CD4-positive, alpha-beta T cell treated with Interleukin-4 for 4 hours (primary cell): ENCODE measurements at places on chromosomes 11 and 22.

DNA sequence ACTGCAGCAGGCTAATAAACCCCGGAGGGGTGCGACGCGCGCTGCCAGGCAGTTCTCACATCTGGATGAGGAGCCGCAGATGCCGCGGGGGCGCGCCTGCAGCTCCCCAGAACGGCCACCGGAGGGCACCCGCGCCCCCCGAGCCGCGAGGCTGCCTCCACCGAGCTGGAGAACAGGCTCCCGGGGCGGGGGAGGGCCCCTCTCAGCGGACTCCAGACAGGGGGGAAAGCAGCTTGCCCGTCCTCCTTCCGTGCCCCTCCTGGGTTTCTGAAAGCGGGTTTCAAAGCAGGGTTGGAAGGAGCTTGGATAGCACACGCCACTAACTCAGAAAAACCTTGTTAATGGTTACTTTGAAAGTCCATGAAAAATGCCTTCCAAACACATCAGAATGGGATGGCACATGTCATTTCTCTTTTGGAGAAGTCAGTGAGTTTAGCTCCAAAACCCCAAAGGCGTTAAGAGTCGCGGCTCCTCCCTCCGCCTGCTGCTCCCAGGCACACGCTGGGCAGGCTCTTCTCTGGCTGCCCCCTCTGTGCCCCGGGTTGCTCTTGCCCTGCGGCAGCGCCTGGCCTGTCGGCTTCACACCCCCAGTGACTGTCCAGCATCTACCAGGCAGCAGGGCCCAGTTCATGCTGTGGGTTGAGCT, 317.8 kb downstream of the NTM start:
- DNase-seq = no peak

DNA sequence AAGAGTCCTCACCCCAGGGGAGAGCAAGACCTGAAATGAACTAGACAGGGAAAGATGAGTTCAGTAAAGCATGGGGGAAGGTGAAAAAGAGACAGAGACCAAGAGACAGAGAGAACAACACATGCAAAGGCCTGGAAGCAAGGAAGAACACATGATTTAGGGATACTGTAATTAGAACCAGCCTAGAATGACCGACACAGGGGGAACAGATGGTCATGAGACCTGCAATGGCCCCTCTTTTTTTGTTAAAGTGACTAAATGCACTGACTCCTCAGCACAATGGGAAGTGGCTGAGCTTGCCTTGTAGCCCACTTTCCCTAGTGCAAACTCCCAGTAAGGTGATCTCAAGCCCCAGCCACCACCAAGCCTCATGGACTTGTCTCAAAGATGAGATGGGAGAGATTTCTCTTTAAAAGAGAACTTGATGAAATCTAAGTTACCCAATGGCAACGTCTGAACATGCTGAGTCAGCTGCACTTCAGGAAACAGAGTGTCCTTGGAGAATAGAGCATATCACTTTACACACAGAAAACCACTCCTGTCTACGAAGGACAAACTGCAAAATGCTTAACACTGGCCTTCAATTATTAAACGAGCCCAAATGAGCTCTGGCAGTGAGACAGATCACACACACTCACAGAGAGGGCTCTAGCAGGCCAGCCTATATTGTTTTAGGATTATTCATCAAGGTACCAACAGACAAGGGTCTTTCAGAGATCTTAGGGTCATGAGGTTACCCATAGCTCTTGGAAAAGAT, 91.0 kb downstream of the SERGEF start:
- DNase-seq = no peak

DNA sequence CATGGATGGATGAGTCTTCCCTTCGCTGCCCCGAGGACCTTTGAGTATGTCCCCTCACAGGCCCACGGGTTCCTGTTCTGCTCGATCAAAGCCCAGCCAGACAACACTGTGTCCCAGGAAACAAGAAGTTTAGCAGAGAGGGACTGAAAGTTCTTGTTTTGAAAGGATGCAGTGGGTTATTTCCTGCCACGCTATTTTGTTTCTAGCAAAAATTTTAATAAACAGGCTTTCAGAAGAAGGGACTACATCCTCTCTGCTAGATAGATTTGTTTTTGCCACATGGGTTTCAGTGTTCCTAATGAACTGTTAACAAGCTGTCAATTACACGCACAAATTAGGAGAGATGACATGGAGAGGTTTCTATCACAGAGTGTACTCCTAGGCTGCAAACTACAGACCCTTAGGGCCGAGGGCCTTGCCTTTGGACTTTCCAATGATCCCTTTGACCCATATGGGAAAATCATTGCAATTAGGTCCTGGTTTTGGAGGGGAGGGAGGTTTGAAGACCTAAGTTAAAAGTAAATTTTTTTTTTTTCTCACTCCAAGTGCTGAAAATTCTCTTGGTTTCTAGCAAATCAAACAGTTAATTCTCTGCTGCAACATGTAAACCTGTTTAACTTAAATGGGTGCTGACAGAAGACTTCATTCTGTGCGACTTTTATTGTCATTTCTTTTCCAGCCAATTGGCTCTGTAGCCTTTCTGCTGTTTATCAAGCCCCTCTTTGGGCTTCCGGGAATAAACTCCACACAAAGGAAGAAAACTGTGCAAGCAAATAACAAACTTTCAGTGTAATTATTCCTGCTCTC, 81.4 kb downstream of the RCN1 start:
- DNase-seq = no peak

DNA sequence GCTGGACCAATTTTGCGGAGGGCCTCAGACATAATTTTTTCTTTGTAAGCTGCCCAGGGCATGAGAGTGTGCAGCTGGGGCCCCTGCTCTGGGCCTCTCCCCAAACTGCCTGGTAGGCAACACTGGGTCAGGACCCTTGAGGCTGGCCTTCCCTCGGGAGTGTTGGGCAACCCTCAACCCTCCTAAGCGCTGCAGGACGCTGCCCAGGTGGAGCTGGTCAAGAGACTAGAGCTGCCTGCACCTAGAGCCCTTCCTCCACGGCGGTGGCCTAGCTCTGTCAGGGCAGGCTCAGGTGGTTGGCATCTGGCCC, 505 bp upstream of the TMEM132A start:
- DNase-seq = no peak

GRCh38 chr11:133697603-133698180, 147.6 kb downstream of the SPATA19 start:
- DNase-seq = no peak

- no peak for DNase-seq
These were observed 111.0 kb upstream of the LMO1 start for GRCh38 chr11:8374716-8375115.

DNA sequence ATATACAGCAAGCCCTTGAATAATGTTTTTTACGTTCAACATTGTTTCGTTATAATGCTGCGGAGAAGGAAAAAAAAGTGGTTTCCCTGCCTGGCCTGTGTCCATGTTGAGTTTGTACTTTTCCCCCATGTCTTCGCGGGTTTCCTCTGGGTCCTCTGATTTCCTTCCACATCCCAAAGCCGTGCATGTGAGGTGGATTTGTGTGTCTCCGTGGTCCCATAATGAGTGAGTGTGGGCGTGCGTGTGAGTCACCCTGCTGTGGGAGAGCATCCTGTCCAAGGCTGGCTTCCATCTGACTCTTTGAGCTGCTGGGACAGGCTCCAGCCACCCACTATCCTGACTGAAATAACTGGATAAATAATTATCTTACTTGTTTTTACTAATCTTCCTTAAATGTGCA, 29.6 kb upstream of the SNX19 start:
- DNase-seq = no peak

GRCh38 chr22:50171965-50172421, 1.5 kb downstream of the PANX2 start:
- DNase-seq = no peak

- no peak for DNase-seq
These were observed 67.8 kb downstream of the MIAT start for GRCh38 chr22:26725012-26725676.

DNA sequence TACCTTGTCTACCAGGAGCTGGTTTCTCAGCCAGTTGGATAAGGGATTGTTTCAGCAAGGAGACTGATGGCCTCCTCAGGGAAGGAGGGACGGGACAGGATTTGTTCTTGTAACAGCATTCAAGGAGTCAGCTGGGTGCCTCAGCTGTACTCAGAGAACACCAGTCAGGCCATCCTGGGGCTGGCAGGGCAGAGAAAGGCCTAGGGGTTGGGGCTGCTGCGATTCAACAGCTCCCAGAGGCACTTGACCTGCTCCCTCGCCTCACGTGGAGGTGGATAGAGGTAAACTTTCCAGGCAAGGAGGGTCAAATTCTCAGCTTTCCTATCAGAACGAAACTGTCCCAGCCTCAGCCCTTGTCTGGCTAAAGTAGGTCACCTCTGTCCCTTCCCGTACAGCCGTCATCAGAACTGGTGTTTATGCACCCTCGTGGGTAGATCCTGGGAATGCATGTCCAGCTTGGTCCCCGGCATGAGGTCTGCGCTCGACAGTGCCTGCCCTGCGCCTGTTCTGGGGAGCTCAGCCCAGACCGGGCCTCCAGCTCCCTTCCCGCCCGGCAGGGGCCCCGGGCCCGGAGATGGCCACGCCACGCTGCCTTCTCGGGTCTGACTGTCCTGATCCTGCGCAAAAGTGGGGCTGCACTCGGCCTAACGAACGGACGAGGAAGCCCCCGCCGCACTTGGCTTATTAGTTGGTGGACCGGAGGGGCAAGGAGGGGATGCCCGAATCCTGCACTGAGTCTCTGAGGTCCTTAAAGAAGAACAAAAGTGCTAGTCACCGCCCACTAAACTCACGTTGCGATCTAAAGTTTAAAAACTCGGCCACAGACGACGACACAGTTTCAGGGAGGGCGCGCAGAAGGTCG, 762 bp upstream of the CCDC134 start:
- DNase-seq = no peak

GRCh38 chr11:2825889-2826678, 59.5 kb downstream of the CDKN1C start:
- DNase-seq = no peak

DNA sequence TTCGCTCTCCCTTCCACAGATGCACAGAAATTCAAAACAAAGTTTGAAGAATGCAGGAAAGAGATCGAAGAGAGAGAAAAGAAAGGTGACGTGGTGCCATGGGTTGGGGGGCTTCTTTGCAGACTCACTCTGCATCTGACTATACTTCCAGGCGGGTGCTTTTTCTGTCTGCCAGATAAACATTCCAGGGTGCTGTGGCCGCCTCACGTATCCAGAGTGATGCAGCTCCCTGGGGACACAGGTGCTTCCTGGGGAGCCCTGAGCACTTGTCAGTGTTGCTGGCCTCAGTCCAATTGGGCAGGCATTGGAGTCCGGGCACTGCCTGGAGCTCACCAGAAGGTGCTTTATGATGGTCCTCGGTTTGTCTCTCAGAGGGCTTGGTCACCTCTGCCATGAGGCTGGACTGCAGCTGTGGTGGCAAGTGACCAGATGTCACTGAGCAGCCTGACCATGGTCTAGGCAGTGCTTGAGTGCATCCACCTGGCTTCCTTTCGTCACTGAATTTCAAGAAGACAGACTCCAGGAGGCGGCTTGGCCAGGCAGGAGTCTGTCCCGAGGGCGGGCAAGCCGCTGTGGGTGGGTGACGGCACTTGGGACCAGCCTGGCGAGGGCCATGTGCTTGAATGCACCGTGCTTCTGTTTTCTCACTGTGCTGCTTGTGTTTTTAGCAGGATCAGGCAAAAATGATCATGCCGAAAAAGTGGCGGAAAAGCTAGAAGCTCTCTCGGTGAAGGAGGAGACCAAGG, 5.1 kb upstream of the ZDHHC8 start:
- no peak for DNase-seq

GRCh38 chr11:117189191-117189940, 9.8 kb upstream of the TAGLN start:
- DNase-seq = no peak

DNA sequence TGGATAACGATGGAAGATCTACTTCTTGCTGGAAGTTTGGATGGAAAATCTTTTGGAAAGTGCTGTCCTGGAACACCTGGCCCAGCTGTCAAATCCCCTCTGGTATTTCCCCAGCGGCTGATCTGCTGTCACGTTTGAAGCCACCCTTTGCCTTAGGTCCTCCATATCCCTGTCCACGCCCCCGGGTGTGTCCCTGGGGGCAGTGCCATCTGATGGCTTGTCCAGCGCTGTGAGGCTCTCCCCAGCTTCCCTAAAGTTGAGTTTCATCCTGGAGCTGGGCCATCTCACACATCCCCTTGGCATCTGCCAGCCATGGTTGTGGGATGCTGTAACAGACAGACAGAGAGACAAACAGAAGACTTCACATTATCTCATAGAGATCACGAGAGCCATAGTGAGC, 3.1 kb upstream of the IGLL1 start:
- DNase-seq = no peak

GRCh38 chr22:35253946-35254345, 3.3 kb upstream of the HMGXB4 start:
- DNase-seq = no peak

DNA sequence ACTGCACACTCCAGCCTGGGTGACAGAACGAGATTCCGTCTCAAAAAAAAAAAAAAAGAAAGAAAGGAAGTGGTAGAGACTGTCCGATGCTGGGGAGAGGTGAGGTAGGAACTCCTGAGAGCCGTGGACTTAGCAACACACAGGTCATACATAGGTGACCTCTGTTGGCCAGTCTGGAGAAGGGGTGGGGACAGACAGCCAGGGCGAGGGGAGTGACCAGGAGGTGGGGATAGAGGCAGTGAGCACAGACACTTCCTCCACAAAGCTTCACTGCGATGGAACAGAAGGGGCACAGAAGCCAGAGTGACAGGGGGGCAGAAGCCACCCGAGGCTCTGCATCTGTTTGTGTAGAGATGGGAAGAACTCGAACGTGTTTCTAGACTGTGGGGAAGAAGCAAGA, 47.1 kb downstream of the MYH9 start:
- DNase-seq = no peak

- DNase-seq = no peak
These were observed 1089.1 kb downstream of the TBC1D22A start for GRCh38 chr22:47851586-47851985.

DNA sequence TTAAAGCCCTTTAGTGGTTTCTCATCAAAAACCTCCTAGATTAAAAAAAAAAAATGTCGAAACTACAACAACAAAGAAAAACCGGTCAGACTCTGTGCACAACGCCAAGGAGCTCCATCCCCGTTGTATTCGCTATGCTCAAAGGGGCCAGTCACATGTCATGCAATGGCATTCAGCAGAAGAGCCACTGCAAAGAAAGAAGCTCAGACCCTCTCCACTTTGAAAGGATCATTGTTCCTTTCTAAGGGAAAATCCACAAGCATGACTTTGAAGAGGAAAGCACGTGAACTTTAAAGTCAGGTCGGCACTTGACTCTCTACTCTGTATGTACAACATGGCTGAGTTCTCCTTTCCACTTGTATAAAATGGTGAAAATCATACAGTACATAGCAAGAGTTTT, 655.6 kb downstream of the ETS1 start:
- DNase-seq = no peak

- DNase-seq = peak; percentile 2
These were observed 48.0 kb downstream of the IGLL5 start for GRCh38 chr22:22935546-22936157.

GRCh38 chr22:26443901-26444690, 15.0 kb downstream of the ASPHD2 start:
- no peak for DNase-seq

GRCh38 chr11:16312233-16312765, 44.0 kb downstream of the SOX6 start:
- DNase-seq = no peak

- no peak for DNase-seq
These were observed 25.4 kb upstream of the ADORA2A start for GRCh38 chr22:24401931-24402367.

- no peak for DNase-seq
These were observed 82.3 kb downstream of the USP35 start for GRCh38 chr11:78270971-78271370.
